Sigmoid colon (tissue), 7 donors: ENCODE measurements at places on chromosomes 2 and 18. TPM values are rescaled to one million over a fixed set of nuclear protein-coding genes. Genes with fewer than 3 reads are reported as not detected.

DNA sequence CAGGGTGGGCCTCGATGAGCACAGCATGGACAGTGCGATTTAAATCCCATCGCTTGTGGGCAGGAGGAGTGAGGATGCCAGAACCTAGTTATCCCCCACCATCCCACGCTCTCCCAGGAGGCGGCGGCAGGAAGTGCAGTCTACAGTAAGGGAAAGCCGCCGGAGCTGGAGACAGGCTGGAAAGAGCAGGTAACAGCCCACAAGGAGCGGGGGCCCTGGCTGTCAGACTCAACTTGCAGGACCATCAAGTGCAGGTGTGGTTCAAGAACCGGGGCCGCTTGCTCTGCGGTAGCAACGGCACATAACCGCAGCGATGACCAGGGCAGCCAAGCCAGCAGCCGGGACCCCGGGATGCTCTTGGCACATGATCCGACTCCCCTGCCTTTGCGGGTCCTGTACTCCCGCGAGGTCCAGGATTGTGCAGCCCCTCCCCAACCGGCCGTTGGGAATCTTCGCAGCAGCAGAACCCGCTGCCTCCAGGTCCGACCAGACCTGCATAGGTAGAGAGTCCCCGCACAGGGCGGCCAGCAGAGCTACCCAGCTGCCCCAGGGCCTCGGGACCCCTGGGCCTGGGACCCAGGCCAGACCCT is 82.1 kb downstream of the BIN1 start:
- DNase-seq = peak; percentile 72

GRCh38 chr2:137005210-137005609 is 239.9 kb downstream of the THSD7B start:
- no peak for DNase-seq

DNA sequence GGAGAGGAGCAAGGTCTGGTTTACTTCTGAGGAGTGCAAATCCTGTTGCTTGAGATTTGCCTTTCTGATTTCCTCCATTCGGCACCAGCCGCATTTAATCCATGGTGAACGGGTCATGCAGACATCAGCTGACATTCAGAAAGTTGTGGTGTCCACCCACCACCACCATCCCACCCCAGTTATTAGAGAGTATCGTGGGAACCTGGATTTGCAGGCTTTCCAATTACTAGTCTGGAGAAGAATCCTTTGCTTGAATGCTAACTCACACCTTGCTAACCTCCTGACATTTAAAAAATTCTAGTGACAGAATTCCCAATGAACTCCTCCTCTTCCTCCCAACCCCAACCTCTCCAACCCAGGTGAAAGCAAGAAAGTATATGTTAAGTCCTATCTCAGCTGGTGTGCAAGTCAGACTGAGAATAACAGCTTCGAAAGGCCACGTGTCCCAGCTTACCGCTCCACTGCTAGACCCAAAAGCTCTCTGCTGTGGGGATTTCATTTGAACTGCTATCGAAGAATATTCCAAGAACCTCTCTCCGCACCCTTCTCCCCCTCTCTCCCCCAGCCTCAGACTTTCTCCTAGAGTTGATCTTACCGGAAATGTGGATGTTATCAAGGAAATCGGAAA is 17.7 kb downstream of the BCL11A start:
- DNase-seq = no peak

DNA sequence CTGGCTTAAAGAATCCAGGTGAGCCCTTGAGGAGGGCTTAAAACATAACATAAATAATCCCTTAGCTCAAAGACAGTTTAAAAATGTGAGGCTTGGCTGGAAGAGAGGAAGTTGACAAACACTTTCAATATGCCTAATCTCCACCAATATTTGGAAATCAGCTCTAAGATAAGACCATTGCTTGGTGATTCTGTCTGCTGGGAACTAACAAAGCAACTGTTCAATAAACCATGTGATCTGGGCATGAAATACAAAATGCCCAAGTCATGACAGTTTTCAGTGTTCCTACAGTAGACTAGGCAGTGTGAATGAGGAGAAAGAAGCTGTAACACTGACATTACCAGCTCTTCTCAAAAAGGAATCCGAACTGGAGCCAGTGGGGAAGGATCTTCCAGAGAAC is 10.7 kb downstream of the MFF start:
- DNase-seq = no peak

- DNase-seq = no peak
Measured at GRCh38 chr2:110948027-110948674, 172.6 kb upstream of the BCL2L11 start.

DNA sequence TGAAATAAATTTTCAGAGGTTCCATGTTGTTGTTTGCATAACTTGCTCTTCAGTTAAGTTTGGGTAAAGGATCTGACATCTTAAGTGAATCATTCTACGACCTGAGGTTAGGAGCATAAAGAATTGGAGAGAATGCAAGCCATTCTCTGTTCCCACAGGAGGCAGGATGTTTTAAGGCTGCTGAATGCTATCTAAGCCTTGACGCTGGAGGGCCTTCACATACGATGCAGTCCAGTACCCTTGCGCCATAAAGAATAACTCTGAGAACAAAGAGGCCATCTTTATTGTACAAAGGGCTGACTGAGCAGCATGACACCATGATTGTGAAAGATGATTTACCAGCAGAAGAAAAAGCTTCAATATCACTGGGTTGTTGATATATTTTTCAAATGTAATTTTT is 198.4 kb downstream of the NYAP2 start:
- DNase-seq = no peak

GRCh38 chr18:3605486-3605952 is 155.5 kb downstream of the TGIF1 start:
- DNase-seq = no peak

Gene TEX44
- total RNA-seq = not detected

Gene GALNT3
- 1.1 TPM for total RNA-seq
